Fibroblast of skin of left biceps (primary cell): ENCODE measurements at places on chromosomes 4 and X.

GRCh38 chrX:101262590-101262989, 28.5 kb downstream of the TAF7L start:
- DNase-seq, result no peak

DNA sequence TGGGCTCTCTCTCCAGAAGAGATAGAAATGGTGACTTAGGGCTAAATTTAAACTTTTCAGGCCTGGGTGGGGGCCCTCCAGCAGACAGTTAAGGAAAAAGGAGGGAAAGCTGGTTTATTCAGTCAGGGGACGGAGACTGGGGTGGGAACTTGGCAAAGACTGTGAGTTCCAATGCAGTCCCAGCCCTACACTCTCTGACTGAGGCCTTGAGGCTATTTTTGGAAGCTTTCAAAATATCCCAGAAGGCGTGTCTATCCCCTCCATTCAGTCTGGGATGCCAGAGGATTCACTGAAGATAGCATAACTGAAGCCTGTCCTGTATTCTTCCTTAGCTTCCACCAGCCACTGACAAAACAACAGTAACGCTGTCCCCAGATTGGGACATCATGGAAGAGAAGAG, 32.1 kb upstream of the MSN start:
- no peak for DNase-seq

- no peak for DNase-seq
Observed at GRCh38 chr4:152540941-152541340, 5.0 kb upstream of the FBXW7 start.

DNA sequence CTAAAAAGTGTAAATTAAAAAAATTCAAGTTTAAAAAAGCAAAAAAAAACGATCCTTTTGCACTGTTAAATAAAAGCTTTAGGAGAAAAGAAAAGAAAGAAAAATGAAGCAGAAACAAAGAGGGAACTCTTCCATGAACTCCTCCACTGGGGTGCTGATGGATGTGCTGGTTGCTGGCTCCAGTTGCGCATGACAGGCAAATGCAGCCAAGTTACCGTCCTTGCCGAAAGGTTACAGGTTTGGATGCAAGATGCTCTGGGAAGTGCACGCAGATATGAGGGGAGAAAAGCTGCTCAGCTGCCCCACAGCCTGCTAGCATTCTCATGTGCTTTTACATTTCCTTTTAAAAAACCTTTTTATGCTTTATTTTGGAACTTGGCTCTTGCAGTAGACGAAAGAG, 58.5 kb downstream of the HADH start:
- DNase-seq, result no peak

DNA sequence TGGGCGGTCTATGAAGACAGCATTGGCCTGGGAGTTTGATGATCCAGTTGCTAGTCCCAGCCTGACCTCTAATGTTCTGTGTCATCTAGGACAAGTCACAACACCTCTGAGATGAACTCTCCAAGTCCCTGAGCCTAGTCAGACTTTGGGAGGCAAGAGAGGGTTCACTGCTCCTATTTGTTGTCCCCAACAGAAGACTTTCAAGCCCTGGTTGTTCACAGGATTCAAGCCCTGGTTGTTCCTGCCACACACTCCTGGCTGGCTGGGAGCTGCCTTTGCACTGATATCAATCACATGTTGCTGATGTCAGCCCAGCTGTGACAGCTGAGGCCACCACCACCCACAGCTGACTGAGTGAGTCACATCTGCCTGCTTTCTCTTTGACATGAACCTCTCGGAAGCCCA, 253.2 kb upstream of the RASGEF1B start:
- DNase-seq, result no peak

DNA sequence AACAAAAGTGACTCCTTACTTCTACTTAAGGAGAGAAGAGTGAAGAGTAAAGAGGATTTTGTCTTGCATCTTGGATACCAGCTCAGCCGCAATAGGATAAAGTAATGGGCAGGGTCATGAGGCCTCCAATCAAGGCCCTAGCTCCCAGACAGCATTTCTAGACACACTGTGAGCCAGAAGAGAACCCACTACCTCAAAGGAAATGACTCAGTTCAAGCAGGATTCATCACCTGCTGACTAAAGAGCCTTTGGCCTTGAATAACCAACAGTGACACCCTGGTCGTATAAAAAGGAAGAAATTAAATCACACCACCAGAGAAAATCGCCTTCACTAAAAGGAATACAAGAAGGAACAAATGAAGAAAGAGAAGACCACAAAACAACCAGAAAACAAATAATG, 416.1 kb downstream of the PCDH18 start:
- no peak for DNase-seq

DNA sequence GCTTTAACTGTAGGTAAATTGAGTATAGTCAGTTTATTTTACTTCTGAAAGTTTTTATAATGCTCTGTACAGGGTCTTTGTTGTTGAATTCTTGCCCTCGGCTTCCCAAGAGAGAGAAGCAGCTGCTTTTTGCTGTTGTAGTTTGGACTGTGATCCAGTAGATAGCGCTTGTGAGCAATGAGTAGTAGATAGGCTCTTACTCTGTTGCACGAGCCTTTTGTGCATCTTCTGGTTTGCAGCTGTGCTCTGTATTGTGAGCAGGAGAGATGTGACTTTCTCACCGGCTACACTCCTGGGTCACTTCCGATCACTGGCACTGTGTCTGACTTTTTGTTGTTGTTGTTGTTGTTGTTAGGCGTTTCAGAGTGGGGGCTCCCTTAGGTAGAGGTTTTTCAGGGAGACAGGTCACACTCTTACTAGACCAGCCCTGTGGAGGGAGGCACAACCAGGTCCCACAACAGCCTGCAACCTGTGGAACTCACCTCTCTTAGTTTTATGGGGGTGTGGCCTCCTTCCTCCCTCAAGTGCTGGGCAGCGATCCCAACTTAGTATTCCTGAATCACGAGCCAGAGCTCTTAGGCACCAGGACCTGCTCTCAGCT, 822.1 kb upstream of the GALNTL6 start:
- DNase-seq, result no peak

DNA sequence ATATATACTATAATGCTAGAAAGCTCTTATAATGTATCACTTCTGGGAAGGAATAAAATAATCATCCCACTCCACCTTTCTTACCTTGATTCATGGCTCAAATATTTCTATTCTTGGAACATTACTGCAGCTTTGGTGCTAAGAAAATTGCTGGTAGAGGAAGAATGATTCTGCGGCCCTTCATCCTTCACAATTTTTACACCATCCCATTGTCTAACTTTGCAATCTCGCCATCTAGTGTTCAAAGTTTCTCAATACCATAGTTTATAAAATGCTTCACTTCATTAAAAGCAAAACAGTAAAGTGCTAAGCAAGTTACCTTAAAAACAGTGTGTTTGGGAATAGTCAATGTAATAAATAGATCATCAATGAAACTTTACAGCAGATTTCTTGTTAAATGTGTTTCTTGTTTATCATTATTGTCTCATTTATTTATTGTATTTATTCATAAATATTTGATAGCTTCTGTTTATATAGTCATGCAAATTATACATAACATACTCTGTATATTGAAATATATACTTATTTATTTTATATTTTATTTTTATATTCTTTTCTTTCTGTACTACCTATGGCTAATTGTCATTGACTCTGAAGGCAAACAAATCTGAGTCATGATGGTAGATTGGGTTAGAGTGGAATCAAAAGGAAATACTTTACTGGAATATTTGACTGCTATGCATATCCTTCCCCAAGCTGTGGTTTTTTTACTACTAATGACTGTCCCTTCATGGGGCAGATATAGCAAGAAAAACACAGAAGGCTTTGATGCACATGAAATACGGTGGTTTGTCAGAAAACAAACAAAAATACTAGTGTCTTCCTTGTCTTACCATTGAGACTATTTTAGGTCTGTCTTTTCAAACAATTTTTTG, 390.7 kb downstream of the MAPK10 start:
- peak; percentile 57 for DNase-seq

- DNase-seq, result no peak
Observed at GRCh38 chr4:39410415-39410814, 3.7 kb downstream of the KLB start.

- DNase-seq, result no peak
Observed at GRCh38 chr4:25835384-25835783, 27.4 kb downstream of the SEL1L3 start.

DNA sequence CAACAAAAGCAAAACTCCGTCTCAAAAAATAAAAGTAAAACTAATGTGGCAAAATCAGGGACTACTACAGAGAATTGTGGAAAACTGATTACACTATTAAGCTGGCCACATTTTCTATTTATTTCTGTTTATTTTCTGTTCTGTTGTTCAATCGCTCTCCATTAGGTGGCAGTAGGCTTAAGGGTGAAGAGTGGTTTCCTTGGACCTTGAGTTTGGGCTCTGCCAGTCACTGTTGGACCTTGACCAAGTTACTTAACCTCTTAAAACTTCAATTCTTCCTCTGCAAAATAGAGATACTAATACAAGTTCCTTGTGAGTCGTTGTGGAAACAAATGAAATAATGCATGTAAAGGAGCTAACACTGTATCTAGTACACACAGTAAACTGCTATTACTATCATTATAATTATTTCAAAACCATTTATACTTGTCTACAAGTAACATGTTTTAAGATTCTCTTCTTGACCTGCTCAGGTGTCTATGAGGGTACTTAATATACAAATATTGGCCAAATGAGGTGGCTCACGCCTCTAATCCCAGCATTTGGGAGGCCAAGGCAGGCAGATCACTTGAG, 15.2 kb downstream of the HSD17B11 start:
- peak; percentile 50 for DNase-seq

- DNase-seq, result no peak
Observed at GRCh38 chrX:67004451-67004850, 365.6 kb upstream of the EDA2R start.

GRCh38 chr4:138902705-138903104, 112.9 kb upstream of the NOCT start:
- no peak for DNase-seq

- DNase-seq, result no peak
Observed at GRCh38 chr4:93828332-93828994, at the start of gene ATOH1. ATOH1 (plus strand) TSS chr4:93828753; CDS start chr4:93828927, 174 bp downstream.

GRCh38 chrX:76127341-76127740, 45.5 kb upstream of the PBDC1 start:
- no peak for DNase-seq
